ENCODE measurements at places on chromosomes 5 and 9. TPM values are rescaled to one million over a fixed set of nuclear protein-coding genes. Genes with fewer than 3 reads are reported as not detected.

Gene KIAA0825
- total RNA-seq: 11.8 TPM

Gene MARCOL
- total RNA-seq: not detected

DNA sequence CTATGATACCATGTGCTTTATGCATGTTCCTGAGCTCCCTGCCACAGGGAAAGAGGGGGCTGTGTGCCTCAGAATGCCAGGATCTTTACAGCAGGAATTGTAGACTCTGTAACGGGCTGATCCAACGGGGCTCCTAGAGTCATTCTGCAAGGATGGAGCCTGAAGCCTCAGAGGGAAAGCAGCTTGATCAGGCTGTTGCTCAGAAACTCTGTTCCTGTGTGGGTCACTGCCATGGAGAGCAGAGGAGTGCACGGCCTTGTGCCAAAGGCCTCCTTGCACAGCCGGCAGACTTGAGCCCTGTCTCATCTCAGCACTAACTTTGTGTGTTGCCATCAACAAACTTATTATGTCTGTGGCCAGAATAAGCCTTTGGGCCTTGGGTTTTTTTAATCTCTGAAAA lies 51.8 kb downstream of the AMBP start:
- no peak for DNase-seq

Gene SLC25A48
- 91.2 TPM for total RNA-seq

- DNase-seq: no peak
Observed at GRCh38 chr9:75491533-75491932, 398.9 kb upstream of the PCSK5 start.

Gene SPATA31E1
- not detected for total RNA-seq

Gene PCDHGA12
- 19.8 TPM for total RNA-seq

GRCh38 chr9:121748074-121748473 lies 96.6 kb downstream of the DAB2IP start:
- no peak for DNase-seq

Gene SEC24A
- total RNA-seq: 21.3 TPM

GRCh38 chr5:134177369-134178095 lies 782 bp upstream of the SKP1 start:
- DNase-seq: peak; percentile 34

Gene NELFB
- total RNA-seq: 45.6 TPM

Gene FCN2
- total RNA-seq: not detected

GRCh38 chr9:79623799-79624721 lies 52.3 kb downstream of the TLE4 start:
- no peak for DNase-seq

Measured in tibial nerve (tissue), 4 donors.